ENCODE measurements at places on chromosomes 11 and 22. TPM values are rescaled to one million over a fixed set of nuclear protein-coding genes. Genes with fewer than 3 reads are reported as not detected.

The SPTBN2 gene
- 18.5 TPM for total RNA-seq

DNA sequence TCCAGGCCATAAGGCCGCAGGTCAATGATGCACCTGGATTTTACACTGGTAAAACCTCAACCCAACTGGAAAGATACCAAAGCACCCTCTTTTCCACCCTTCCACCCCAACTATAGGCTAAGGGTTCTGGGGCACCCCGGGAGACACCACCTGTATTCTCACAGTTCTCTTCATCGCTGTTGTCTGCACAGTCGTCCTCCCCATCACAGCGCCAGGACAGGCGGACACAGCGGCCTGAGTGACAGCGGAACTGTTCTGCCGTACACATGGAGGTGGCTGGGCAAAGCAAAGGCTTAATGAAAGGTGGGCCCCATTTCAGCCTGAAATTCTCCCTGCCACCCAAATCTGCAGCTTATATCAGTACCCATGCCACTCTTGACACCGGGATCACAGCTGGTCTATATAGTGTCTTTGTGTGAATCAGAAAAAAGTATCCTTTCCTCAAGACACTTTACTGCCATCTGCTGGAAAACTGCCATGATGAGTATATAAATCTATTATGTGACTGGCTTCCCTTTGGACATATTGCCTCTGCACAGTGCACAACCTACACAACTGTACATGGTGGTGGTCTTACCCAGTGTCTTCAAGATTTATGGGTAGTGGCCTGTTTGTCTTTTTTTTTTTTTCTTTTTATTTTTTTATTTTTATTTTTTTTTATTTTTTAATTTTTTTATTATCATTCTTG, 21.5 kb downstream of the LRP4 start:
- no peaks in the 10 kb centered on the region for H3K27me3 ChIP-seq
- H3K36me3 ChIP-seq = no peaks in the 10 kb centered on the region
- peak; percentile 12 for DNase-seq

The OR2AG2 gene
- total RNA-seq = 0.07 TPM

- no peak for DNase-seq
- no peak overlapping the region for H3K4me3 ChIP-seq
- H3K4me1 ChIP-seq = no peaks in the 10 kb centered on the region
- H3K27ac ChIP-seq = no peak overlapping the region
- H3K36me3 ChIP-seq = no peaks in the 10 kb centered on the region
- H3K27me3 ChIP-seq = no peaks in the 10 kb centered on the region
These were observed 1.7 kb downstream of the MRGPRD start for GRCh38 chr11:68978931-68979594.

- no peak for DNase-seq
- no peaks in the 10 kb centered on the region for H3K27me3 ChIP-seq
- H3K4me3 ChIP-seq = no peak overlapping the region
- H3K36me3 ChIP-seq = no peaks in the 10 kb centered on the region
These were observed 89.1 kb downstream of the LARGE1 start for GRCh38 chr22:33831207-33831606.

DNA sequence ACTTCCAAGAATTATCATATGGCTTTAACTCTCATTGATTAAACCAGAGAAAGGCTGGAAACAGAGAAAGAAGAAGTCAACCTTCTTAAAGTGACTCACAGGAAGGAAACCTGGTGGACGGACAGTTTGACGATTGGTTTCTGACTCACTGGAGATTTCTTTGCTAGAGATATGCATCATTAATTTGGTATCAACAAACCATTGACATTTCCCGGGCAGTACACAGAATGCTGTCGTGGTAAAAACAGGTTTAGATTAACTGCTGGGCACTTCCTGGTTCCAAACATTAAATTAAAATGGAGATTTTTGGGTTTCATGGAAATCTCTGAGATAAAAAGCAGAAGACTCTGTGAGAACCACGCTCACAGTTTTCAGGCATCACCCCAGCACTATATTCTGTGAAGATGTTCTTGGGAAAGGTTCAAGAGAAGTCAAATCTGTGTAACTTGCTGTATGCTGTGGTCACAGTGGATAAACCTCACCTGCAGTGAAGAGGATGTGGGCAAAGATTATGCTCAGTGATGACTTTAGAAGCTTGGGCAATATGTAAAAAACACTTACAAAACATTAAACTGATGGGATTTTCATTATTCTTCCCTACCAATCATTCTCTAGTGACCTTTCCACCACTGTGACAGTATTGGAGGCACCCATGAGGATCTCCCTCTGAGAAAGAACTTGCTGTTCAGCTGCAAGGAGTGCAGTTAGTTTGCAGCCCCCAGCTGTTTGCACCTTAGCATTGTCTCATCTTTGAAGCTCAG, 61.1 kb upstream of the CD44 start:
- no peaks in the 10 kb centered on the region for H3K27me3 ChIP-seq
- no peaks in the 10 kb centered on the region for H3K36me3 ChIP-seq
- 0 out of 2 replicates have a peak overlapping the region, but pooled peaks have one; percentile 4 for H3K4me3 ChIP-seq
- no peak overlapping the region for H3K27ac ChIP-seq

DNA sequence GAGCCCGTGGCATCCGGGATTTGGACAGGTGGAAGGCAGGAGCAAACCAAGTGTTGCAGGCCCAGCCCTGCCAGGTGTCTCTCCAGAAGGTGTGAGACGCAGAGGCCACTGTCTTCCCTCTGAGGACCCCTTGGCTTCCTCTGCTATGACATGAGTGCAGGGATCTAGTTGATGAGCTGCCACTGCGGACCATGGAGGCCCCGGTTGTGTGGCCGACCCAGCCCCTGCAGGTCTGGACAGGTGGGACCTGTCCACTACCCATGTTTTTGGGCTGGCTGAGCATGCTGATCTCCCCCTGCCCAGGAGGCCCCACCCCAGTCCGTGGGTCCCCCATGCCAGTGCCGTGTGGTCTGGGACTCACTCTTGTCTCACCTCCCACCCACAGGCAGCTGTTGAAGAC, 22.9 kb downstream of the PRR5 start:
- H3K36me3 ChIP-seq = no peaks in the 10 kb centered on the region
- no peak overlapping the region for H3K27ac ChIP-seq
- H3K4me1 ChIP-seq = no peaks in the 10 kb centered on the region

DNA sequence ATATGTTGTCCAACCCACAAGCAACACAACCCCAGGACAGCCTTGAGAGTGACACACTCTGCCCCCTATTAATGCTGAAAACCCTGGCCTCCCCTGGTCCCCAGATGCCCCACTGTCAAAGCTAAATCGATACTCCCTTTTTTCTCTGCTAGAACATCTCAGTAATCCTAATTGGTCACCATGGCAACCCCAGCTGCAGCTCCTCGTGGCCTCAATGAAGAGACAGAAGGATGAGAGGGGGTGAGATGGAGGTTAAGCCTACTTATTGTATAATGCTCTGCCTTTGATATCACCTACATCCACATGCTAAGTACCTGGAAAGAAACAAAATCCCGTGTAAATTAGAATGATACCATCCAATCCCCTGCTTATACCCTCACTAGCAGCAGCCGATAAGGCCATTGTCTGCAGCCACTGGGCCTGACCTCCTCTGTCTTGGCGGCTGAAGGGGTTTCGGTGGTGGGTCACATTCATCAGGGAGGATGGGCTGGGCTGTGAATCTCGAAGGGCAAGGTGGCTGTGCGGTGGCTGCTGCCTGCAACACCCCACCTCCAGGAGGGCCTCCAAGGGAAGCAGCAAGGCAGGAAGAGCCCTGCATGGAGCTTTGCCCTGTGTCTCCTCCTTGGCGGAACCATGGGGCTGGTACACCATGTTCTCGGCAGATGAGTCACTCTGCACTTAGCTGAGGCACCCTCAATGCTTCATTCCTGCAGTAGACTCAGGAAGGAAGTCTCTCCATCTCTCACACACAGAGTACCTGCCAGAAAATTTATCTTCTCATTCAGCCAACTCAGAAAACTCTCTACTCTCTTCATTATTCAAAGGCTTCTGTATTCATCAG, 399.5 kb downstream of the BUD13 start:
- no peak overlapping the region for H3K4me3 ChIP-seq
- no peak overlapping the region for H3K27ac ChIP-seq
- no peaks in the 10 kb centered on the region for H3K36me3 ChIP-seq
- no peak for DNase-seq

The EML3 gene
- 124 TPM for total RNA-seq

The C11orf97 gene
- total RNA-seq = not detected

GRCh38 chr11:27555264-27555663, 48.7 kb upstream of the LIN7C start:
- DNase-seq = no peak
- H3K27me3 ChIP-seq = no peaks in the 10 kb centered on the region
- H3K27ac ChIP-seq = no peak overlapping the region
- 0 out of 2 replicates have a peak, but pooled peaks cover 3% of the 10 kb centered on the region for H3K4me1 ChIP-seq
- no peak overlapping the region for H3K4me3 ChIP-seq

GRCh38 chr22:29734406-29734805, 14.6 kb downstream of the CABP7 start:
- no peaks in the 10 kb centered on the region for H3K27me3 ChIP-seq
- no peak for DNase-seq
- no peaks in the 10 kb centered on the region for H3K36me3 ChIP-seq

- H3K27me3 ChIP-seq = no peaks in the 10 kb centered on the region
- no peak overlapping the region for H3K27ac ChIP-seq
- H3K4me1 ChIP-seq = no peaks in the 10 kb centered on the region
- no peak for DNase-seq
- no peak overlapping the region for H3K4me3 ChIP-seq
- no peaks in the 10 kb centered on the region for H3K36me3 ChIP-seq
These were observed 479.6 kb downstream of the TMEM135 start for GRCh38 chr11:87517351-87517750.

The MB gene
- total RNA-seq = 1.5 TPM

DNA sequence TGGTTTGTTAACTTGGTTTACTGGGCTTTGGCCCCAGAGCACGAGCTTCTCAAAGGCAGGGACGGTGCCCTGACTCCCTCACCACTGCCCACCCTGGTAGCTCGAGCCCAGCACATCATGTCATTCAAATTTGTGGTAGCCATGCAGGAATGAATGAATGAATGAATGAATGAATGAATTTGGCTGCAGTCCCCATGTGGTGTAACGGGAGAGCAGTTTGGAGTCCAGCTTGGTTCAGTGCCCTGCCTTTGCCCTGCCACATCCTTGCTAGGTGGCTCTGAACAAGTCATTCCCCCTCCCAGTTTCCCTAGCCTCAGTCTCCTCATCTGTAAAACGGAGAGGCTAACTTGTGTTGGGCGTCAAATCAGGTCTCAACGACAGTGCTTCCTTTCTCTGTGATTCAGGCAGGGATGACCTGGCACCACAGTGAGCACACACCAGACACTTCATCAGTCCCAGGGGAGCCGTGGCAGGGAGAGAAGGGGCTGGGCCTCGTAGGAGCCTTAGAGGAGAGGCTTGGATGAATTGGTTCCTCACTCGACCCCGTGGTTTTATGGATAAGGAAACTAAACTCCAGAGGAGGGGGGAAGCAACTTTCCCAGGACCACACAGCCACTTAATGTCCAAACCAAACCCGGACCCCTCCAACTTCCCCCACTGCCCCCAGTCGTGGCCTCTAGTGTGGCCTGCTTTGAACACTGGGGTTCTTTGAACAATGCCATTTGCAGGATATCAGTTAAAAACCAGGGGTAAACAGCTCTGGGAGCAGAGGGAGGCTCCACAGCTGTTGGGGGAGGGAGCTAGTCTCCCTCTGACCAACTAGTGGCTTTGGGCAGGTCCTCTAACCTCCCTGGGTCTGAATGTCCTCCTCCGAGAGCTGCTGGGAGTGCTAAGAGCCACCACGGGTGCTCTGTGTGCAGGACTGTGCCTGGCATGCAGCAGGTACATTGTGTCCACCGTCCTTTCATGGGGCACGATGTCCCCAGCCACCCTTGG, 86.2 kb downstream of the CACNA1I start:
- H3K36me3 ChIP-seq = no peaks in the 10 kb centered on the region
- no peak overlapping the region for H3K27ac ChIP-seq
- no peak for DNase-seq
- no peaks in the 10 kb centered on the region for H3K27me3 ChIP-seq

The ASCL3 gene
- not detected for total RNA-seq

- no peak overlapping the region for H3K4me3 ChIP-seq
- H3K27me3 ChIP-seq = peaks cover 11% of the 10 kb centered on the region
These were observed 33.8 kb downstream of the ADAMTS8 start for GRCh38 chr11:130394615-130395014.

DNA sequence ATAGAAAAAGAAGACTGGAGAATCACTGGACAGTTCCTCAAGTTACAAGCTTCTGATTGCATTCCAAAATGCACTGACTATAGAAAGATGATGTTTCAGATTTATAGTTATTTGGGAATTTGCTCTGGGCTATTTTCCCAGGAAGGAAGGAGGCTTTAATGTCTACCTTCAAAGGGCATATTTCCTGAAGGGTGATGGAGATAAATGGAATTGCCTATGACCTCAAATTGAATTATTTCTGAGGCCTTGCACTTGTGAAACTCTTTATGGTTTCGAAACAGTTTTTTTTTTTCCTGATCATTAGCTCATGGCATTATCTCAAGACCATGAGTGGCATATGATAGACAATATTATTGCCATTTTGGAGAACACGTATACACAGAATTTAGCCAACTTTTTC, 333.9 kb downstream of the METTL15 start:
- no peaks in the 10 kb centered on the region for H3K27me3 ChIP-seq
- no peak overlapping the region for H3K4me3 ChIP-seq

GRCh38 chr11:31810779-31811647, at the start of gene PAX6:
PAX6 (minus strand) TSS chr11:31811322; CDS start chr11:31806411, 4,911 bp downstream.
- no peaks in the 10 kb centered on the region for H3K36me3 ChIP-seq
- H3K4me3 ChIP-seq = peak within 1 kb of the TSS; percentile 57
- peak; percentile 21 for DNase-seq
- H3K4me1 ChIP-seq = no peaks in the 10 kb centered on the region

DNA sequence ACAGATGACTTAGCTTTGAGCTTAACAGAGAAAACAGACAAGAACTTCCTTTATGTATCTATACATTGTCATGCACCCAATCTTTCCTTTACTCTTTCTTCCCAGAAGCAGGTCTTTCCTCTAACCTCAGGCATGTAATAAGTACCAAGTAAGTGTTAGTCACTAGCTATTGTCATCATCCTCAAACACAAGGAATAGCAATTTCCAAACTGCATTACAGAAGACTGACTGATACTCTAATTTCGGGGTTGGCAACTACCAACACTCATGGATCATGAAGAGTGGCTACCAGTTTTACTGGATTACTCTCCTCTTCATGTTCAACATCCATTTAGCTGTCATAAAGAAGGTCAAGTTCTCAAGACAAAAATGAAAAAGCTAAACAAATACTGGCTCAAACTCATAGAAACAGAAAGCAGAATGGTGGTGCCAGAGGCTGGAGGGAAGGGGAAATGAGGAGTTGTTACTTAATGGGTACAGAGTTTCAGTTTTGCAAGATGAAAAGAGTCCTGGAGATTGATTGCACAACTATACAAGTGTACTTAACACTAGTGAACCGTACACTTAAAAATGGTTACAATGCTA, 111.6 kb downstream of the SIK3 start:
- DNase-seq = no peak
- no peak overlapping the region for H3K4me3 ChIP-seq
- no peaks in the 10 kb centered on the region for H3K27me3 ChIP-seq

The P2RX3 gene
- total RNA-seq = not detected

DNA sequence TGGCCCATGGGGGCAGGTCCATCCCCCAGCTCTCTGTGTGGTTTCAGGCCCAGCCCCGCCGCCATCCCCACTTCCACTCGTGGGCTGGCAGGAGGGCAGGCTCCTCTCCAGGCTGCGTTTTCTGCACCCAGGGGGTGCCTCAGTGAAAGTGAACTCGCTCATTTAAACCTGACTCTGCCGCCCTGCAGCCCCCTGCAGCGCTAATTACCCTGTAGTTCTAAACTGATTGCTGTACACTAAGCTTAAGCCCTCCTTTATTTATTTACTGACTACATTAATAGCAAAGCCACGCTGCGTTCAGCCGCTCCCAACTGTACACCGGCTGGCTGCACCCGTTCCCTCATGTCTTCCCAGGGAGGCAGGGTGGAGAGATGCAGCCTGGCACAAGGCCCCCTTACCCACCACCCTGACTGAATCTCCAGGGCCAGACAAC, 36.6 kb upstream of the NNMT start:
- no peaks in the 10 kb centered on the region for H3K36me3 ChIP-seq
- peaks cover 18% of the 10 kb centered on the region for H3K27me3 ChIP-seq

Measured in HCT116 (cell line).